PC-9 (cell line): ENCODE measurements at places on chromosomes 2 and 18. TPM values are rescaled to one million over a fixed set of nuclear protein-coding genes. Genes with fewer than 3 reads are reported as not detected.

- DNase-seq, result peak; percentile 91
These were observed 25.3 kb upstream of the BZW1 start for GRCh38 chr2:200786423-200786822.

- DNase-seq, result no peak
These were observed 20.7 kb upstream of the TRIM43B start for GRCh38 chr2:95505222-95505621.

SERPINB2 gene
- total RNA-seq, result 0.73 TPM in 1 of 2 replicates, not detected in the other

DNA sequence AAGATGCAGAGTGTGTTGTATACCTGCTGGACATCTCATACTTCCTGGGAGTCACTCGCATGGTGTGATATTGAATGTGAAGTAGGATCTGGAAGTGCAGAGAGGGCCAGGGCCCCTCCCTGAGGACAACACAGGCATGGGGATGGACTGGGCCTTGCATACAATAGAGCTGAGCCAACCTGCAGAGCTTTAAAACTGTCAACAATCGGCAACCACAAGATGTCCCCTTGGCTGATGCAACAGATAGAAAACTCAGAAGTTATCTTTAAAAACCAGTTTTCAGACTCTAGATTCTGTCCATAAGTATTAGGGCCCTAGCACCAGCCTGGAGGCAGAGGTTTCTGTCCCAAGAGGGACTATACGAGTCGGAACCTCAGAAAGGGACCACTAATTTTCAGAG, 19.7 kb downstream of the EVA1A start:
- DNase-seq, result no peak

C18orf63 gene
- not detected in 2 replicates for total RNA-seq

- no peak for DNase-seq
These were observed 41.7 kb downstream of the CYP20A1 start for GRCh38 chr2:203280428-203281064.

ACADL gene
- 0.20 and 0.24 TPM in 2 replicates for total RNA-seq

ASXL3 gene
- not detected in 2 replicates for total RNA-seq

DNA sequence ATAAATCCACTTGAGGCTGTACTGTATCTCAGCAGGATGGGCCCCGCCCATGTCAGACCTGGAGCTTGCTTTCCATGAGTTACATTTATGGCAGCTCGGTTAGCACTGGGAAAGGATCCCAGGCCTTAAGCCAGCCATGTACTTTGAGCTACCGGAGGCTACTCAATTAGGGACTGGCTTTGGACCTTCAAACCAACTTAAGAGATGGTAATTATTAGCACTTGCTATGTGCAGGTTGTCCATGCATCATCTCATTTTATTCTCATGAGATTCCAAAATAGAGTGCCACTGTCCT, 64.4 kb downstream of the ACTR2 start:
- DNase-seq, result no peak

DNA sequence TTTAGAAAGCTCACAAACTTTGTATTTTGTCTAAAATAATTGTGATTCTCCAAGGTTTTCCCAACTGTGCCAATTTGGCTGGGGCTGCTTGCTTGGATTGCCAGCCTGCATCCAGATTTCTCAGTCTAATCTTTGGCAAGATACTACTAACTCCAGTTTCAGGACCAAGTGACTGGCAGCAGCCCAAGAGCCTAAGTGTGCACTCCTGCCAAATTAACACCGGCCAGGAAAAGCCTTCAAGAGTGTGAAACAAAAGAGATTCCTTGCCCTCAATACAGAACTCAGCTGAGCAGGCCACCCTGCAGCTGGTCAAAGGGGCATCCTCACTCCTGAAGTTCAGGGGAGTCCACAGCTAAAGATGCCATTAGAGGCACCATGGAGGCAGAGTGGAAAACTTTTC, 589.0 kb upstream of the ACVR2A start:
- DNase-seq, result no peak

- no peak for DNase-seq
These were observed 69.7 kb downstream of the NCK2 start for GRCh38 chr2:105814291-105814940.

DNA sequence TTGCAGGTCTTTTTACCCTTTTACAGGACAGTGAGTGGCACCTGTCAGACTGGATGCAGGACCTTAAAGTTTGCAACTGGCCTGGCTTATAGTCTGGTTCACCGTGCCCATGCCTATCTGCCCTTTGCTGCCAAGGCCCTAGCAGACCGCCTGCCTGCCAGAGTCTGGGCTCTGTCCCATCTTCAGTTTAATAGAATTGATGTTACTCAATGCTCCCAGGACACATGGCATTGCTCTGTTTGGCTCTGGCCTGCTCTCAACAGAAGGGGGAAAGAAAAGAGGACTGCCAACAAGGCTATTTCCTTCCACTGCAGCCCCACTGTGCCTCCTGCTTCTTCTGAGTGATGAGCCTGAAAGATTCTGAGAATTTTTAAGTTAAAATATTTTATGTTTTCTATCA, 25.6 kb upstream of the TMEM178A start:
- no peak for DNase-seq

- no peak for DNase-seq
These were observed 27.5 kb upstream of the FAHD2A start for GRCh38 chr2:95374921-95375471.
